ENCODE measurements at places on chromosomes 16 and 17.
A peak's percentile ranks its signal among the peaks of the same experiment; 100 is the strongest.

GRCh38 chr16:68244903-68245853 lies at the start of gene PLA2G15:
PLA2G15 (plus strand) TSS chr16:68245373; CDS start chr16:68245427, 54 bp downstream.
- DNase-seq, result peak; percentile 98

DNA sequence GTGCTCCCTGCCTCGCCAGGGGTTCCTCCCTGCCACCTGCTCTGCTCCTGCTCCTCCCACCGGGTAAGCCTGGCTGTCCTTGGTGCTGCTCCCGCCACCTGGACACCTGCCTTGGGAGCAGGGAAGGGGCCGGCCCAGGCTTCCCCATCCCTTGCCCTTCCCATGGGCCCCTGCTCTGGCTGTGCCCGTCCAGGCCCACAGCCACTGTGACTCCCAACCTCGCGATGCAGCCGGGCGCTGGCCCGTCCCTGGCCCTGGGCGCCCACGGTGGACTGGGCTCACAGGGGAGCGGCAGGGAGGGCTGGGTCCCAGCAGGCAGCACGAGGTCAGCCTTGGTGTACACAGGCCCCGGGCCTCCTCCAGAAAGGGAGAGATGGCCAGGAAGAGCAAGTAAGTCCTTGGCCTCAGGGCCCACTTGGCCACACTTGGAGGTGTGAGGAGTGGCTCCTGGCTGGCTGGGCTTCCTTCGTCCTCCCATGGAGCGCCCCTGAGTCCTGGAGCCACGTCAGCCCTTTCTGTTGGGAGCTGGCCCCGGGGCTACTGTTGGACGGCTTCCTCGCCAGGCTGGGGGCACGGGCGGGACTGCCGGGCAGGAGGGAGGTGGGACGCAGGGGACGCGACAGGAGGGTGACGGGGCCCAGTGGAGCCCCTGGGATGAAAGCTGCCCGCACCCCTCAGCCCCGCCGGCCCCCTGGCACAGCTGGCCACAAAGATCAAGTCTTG lies 15.3 kb downstream of the ENGASE start:
- no peak for DNase-seq

- peak; percentile 57 for DNase-seq
These were observed 5.3 kb upstream of the HS3ST6 start for GRCh38 chr16:1923299-1924034.

DNA sequence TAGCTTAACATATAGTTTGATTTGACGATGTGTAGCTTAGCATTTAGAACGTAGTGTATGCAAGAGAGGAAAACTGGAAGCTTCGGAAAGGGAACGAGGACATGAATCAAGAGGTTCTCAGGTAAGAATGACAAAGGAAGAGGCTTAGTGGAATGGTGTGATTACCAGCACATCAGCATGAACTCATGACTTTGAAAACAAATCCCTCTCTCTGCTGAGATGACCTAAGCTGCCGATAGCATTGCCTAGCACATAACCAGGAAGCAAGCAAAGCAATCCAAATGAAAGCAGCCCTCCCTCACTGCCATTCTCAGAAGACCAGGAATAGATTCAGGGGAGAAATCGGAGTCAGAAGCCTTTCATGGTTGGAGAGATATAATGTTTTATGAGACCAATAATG lies 51.3 kb upstream of the CCL1 start:
- no peak for DNase-seq

DNA sequence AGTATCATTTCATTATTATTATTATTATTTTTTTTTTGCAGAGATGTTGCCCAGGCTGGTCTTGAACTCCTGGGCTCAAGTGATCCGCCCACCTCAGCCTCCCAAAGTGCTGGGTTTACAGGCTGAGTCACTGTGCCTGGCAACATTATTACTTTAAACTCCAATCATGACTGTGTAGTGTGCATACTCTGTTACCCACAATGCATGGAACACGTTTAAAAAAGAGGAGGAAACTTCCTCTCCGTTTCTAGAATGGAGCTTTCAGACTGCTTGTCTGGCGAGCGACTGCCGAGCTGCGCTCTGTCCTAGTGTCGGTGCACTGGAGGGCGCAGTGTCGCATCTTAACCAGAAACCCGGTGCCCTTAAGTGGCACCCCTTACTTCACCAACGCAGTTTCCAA lies 22.1 kb upstream of the FASN start:
- DNase-seq, result no peak

- peak; percentile 50 for DNase-seq
These were observed 52.5 kb downstream of the TEKT5 start for GRCh38 chr16:10641953-10642949.

DNA sequence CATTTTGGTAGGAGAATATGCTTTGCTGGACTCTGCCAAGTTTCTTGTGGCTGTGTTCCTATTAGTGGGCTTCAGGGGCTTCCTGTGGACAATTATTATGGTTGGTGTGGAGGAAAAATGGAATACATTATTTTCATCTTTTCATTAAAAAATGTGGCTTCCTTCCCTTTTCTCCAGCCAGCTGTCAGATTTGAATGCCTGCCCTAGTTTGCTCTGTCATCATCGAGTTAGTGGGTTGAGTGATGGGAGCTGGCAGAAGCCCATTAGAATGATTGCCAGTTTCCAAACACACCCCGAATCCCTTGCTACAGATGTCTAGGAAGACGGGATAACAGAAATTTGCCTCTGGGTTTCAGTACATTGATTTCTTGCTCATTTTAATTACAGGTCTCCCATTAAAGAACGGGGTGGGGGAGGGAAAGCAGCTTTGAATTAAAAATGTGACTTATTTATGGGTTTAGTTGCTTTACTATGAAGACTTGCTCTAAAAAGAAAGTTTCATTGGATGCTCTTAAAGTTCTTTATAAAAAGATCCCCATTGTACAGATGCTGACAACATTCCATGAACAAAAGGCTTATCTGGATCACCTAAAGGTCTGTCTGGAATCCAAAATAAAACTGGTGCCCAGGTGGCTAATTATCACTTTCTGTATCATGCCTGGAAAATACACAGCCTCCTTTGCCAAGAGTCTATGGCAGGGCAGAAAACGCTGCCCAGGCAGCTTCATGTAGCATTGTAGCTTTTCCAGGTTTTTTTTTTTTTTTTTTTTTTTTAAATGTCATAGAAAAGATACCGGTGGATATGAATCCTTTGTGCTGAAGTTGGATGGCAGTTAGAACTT lies 103.6 kb downstream of the PRKCA start:
- DNase-seq, result no peak

GRCh38 chr16:65318590-65319257 lies 196.9 kb upstream of the CDH11 start:
- no peak for DNase-seq

DNA sequence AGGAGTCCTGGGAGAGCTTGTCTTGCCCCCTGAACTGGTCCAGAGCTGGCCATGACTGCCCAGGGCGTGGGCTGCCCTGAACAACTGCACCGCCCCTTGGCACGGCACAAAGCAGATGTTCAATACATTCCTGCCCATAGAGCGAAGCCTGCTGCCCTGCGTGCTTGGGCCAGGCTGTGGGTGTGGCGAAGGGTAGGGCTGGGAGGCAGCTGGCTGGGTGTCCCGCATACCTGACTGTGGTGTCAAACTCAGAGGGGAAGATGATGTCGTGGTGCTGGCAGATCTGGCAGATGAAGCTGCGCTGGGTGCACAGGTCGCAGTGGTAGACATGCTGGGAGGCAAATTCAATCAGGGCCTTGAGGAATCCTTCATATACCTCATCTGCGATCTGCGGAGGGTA lies 124.2 kb upstream of the SMURF2 start:
- peak; percentile 40 for DNase-seq

DNA sequence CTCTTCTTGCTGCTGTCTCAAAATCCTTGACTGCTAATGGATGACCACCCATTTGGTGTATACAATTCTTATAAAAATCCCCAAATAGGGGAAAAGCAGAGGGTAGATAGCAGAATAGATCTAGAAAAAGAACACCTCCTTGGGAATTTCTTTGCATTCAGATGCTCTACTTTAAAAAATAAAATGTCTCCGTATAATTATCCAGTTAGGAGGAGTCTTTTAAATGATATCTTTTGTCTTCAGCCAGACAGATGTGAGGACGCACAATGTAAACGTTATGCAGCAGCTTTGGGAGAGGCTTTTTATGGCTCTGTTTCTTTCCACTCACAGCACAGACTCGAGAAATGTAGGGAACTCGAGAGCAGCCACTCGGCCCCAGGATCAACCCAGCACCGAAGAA lies 300.2 kb downstream of the IRF8 start:
- DNase-seq, result no peak

DNA sequence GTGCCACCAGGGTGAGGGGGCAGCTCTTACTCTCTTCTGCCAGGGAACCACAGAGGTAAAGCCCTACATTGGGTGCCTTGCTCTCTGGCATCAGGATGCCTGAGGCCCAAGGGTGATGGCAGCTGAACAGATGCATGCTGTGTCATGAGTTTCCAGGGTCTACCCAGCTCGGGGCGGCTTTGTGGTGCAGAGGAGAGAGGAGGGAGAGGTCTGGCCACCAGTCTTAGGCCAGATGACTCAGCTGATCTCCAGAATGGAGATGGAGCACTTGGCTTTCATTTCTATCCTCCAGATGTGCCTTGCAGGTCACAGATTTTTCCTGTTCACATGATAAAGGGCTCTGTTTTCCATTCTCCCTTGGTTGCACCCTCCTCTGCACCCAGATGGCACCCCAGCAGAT lies 23.6 kb upstream of the USP22 start:
- DNase-seq, result no peak

DNA sequence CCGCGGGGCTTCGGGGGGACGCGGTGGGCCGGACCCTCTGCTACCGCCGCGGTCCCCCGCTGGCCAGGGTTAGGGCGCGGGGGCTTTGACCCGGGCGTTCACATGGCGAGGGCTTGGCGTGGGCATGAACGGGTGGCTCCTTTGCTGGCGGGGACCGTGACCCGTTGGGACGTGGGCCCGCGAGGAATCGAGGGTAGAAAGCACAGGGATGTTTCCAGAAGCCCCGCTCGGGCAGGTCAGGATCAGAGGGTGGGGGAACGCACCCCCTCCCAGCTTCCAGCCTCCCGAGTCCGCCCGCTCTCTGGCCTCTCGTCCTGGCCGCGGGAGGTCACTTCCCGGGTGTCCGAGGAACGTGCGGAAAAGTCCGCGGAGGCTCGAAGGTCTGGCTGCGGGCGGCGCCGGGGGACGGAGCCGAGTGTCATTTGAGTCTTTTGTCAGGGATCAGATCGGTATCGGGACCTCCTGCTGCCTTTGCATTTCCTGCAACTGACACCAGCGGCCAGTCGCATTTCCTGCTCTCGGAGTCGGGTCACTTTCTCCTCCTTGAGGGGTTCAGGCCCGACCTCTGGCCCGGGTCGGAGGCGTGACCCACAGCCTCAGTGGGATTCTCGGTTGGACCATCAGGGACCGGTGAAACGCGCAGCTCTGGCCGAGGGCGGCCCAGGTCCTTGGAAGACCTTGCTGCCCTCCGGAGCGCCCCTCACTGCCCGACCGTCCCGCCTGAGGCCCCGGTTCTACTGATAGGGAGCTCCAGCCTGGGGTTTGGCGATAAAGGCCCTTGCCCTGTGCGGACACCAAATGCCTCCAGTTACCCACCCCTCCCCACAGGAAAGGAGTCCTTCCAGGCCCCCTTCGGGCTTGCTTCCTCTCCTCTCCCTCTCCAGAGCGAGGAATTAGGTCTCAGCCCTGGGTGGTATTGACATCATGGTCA lies 702 bp upstream of the WNT3 start:
- no peak for DNase-seq

DNA sequence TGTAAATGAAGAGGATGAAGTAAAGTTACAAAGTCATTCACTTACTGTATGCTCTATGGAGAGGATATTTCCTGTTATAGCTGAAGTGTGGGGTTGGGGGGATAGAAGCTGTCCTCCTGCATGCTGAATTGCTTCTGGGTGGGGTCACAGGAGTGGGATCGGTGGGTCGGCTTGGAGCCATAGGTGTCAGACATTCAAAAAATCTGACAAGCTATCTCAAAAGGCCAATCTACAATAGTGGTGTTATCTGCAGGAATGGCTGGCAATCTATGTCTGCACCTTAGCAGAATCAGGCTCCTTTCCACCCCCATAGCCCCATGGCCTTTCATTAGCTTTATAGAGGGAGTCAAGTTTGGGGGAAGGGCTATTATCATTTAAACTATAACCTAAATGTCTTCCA lies 104.9 kb downstream of the ABCC12 start:
- DNase-seq, result no peak

GRCh38 chr16:66950971-66951790 lies 9.9 kb upstream of the CES3 start:
- DNase-seq, result no peak

DNA sequence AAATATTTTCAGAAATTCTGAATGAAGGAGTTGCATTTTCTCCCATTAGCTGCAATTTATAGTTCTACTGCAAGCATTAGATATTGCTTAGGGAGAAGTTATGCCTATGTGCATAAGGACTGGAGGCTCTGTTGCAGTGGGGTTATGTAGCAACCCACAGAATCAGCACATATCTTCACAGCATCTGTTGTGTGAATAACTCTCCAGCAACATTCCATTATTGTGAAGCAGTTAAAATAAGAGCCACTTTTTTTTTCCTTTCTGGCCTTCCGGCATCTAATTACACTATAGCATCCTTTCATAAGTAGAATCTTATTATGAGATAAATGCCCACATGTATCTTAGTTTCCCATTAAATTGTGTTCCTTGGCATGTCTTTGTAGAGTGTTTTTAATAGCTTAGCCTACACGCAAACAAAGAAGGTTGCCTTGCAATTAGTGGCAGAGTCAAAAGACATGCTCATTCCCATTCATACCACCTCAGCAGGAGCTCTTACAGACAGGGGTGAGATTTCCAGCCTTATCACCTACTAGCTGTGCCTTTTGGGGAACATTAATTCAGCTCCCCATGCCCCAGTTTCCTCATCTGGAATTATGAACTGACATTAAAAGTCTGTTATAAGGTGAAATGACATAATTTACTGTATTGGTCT lies 596.0 kb upstream of the GOT2 start:
- no peak for DNase-seq

DNA sequence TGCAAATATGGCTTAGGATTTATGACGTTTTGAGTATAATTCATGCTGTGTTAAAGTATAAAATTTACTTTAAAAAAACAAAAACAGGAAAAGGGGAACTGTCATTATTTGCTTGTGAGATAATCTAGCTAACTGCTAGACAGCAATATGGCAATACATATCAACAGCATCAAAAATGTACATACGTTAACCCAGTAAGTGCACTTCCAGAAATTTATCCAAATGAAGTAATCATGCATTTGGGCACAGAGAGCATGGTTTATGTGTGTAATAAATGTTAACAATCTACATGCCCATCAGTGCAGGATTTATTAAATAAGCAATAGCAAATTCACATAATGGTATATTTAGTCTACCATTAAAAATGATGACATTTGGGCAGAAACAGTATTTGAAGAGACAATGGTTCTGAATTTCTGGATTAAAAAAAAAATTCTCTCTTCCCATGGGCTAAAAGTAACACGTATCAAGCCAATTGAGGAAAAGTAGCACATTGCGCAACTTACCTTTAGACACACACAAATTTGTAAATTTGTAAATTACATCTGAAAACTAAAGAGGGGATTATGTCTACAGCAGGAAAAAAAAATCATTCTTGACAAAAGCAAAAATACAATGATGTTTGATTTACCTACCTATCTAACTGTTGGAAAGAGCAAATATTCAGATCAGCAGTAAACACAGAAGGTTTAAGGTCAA lies 80.2 kb downstream of the CACNG1 start:
- DNase-seq, result no peak
